ENCODE measurements at places on chromosomes 13 and 19. TPM values are rescaled to one million over a fixed set of nuclear protein-coding genes. Genes with fewer than 3 reads are reported as not detected.

DNA sequence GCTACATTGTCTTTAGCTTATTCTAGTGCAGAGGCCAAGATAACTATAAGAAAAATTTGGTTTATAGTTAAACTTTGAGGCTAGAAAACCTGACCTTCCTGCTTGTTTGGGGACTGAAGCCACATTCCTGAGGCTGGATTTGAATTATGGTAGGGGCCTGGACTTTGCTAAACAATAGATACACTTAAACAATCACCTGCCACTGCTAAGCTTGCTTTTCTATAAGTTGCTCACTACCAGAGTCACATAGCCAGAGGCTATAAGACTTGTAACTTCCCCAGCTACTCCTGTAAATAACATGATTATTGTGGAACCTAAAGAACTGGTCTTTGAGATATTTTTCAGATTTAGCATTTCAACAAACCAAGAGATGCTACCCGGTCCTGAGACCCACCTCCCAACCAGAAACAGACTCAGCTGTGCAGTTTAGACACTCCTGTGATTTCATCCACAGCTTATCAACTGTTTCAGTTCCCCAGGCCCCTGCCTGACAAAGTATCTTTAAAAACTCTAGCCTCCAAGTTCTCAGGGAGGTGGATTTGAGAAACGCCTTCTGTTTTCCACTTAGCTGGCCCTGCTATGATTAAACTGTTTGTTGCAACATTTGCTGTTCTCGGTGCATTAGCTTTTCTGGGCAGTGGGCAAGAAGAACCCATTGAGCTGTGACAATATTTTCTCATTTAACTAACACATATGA lies 77.7 kb downstream of the MIPEP start:
- DNase-seq: no peak

Gene TLE2
- 1.0 TPM for total RNA-seq

DNA sequence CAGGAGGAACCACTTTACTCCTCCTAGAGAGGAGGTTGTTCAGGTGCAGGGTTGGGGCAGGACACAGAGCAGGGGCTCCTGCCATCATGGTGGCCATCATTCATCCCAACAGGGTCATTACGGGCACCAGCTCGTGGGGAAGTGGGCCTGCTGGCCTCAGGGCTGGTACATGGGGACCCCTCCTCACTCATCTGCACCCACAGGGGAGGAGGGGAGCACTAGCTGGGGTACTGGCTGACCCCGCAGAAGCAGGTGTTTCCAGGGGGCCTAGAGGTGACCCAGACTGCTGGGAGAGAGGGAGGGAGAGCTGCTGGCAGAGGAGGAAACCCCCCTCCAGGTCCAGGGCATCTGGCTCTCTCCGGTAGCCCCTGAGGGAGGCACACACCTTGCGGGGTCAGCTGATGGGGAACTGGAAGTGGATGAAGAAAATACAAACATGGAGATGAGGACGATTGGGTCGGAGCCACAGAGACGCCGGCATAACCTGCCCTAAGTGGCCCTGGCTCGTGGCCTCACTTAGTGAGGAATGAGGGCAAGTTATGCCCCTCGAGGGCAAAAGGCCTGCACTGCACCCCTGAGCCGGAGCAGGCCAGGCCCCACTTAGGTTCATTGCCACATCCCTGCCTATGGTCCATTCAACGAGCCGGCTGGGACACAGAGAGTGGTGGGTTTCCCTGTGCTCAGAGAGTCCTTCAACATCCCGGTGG lies 76.2 kb downstream of the SOX1 start:
- no peak for DNase-seq

DNA sequence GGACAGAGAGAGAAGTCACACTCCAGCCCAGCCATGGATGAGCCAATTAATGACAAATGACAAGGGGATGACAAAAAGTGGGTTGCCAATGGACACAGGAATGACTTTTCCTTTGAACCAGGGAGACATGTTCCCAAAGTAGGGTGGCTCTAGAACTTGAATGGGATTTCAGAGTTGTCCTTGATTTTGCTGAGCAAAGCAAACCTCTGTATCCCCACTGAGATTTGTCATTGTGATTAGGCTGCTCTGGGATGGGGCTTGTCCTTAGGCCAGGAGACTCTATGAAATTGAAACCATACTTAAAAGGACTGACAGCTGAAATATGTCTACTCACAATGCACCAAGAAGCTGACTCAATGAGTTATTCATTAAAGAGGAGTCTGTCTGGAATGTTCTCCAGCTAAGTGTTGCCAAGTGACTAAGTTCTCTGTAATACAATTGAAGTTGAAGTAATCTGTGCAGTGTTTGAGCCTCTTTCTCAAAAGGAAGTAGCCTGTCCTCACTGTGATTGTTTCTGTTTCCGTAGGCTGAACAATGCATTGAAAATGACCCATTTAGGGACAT lies 69.0 kb upstream of the PCDH9 start:
- no peak for DNase-seq

Gene RASGRP4
- total RNA-seq: 1.6 TPM

Gene GPR183
- 19.5 TPM for total RNA-seq

Gene DCT
- total RNA-seq: not detected

DNA sequence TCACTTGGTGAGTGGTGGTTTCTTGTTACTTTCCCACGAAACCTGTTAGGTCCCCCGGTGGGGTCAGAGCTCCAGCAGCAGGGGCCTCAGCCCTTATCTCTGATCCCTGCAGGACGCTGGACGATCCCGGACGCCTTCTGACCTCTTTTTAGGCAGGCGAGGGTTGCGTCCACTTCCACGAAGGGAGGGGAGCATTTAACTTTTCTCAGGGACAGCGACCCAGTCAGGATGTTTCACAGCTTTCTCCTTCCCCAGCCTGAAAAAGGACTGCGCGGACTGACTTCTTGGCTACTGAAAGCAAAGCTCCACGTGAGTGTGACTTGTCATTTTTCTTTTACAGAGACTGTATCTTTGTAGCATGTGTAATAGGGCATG lies 692 bp downstream of the ZNF234 start:
- DNase-seq: no peak

DNA sequence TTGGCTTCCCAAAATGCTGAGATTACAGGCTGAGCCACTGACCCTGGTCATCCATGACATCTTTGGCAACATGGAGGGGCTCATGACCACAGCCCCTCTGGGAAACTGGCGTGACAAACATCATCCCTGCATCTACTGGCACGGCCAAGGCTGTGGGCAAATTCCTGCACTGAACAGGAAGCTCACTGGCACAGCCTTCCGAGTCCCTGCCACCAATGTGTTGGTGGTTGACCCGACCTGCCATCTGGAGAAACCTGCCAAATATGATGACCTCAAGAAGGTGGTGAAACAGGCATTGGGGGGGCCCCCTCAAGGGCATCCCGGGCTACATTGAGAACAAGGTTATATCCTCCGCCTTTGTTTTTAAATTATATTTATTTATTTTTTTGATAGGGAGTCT lies 8.9 kb upstream of the ACP5 start:
- no peak for DNase-seq

- no peak for DNase-seq
Measured at GRCh38 chr13:19845758-19846157, 17.7 kb downstream of the ZMYM5 start.

DNA sequence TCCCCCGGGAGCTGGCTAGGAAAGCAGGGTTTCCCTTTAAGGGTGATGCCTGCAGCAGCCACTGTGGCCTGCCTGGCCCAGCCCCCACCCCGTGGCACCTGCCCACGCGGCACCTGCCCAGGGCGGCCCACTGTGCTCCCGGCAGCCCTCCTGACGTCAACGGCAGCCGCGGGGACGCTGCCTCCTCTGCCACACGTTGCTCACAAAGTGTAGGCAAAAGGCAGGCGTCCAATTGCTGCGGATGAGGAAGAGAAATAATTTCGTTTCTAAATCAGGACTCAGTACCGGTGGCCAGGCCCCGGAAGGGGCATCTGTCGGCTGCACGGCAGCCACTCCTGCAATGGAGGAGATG lies 122.3 kb downstream of the URI1 start:
- no peak for DNase-seq

DNA sequence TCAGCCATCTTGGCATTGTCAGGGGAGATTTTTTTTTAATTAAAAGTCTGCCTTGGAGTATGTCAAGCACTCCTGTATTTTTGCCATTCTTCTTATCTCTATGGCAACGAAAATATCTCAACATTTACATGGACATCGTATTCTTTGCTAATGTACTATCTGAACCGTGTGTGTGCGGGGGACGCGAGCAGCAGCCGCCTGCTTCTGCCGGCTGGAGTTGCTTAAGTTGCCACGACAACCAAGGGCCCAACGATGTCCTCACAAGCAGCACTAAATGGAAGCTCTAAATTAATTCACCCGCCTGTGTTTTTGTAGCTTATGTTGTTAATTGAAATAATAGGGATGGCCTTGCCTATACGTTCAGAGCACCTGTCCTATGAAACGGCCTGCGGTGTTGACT lies 309.5 kb downstream of the TEX29 start:
- no peak for DNase-seq

Gene SLC15A1
- not detected for total RNA-seq

DNA sequence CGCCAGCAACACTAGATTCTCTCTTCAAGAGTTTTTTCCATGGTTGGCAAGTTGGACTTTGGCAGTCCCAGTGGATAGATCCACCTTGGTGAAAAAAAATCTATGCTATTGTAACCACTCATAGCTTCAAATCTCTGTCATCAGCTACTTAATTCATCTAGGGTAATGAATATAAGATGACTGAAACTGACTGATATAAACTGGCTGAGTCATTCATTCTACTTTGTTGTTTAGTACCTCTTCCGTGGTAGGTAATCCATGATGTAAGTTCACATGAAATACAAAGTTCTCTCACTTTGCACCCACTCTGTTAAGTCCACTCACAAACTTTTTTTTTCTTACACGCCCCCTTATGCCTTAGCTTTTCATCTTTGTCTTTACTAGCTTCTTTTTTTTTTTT lies 1381.5 kb downstream of the SLITRK5 start:
- DNase-seq: no peak

Gene RFX2
- total RNA-seq: 9.8 TPM

DNA sequence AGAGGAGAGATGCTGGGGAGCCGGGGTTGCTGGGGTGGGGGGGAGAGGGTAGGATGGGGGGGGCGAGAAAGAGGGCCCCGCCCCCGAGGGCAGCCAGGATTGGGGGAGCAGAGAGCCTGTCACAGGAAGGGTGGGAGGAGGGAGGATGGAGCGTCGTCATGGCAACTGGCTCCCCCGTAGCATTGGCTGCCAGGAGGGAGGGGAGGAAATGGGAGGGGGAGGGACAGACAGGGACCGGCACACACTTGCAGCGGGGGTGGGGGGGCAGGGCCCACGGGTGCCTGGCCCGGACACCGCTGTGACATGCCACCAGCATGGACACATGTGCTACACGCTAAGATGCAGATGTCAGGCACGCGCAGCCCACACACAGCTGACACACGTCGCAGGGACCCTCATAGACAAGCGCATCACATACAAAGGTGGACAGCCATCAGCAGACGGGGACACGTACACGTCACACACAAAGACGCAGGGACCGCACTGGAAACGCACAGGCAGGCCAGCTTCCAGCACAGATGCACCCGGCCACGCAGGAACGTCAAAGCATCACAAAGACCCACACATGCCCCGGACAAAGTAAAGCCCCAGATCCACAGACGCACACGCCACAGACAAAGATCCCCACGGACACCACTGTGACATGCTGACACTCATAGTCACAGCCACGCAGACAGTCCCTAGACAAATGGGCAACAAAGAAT lies at the start of gene LMTK3:
Gene LMTK3, minus strand, starts transcription at position 36 of the 704 bp plus-strand sequence. CDS start 259 bp downstream, outside the sequence.
- DNase-seq: peak; percentile 90

Gene ZNF69
- total RNA-seq: 1.2 TPM

Gene PRX
- total RNA-seq: 1.1 TPM

DNA sequence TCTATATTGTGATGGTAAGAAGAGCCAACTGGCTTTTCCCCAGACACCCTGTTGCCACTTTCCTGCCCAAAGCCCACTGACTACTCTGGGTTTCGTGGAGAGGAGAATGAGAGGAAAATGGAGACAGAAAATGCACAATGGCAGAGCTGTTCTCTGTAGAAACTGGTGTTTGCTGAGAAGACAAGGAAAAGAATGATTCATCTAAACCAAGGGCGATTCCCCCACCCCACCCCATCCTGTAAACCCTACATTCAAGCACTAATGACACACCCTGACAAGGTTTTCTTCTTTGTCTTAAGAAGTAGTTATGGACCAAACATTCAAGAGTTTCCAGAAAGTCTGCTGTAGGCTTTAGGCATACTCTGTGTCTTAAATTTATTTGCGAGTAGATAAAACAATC lies 68.8 kb downstream of the DOCK9 start:
- DNase-seq: peak; percentile 47

Gene NCR1
- total RNA-seq: 2.5 TPM

- no peak for DNase-seq
Measured at GRCh38 chr19:29561601-29562000, 35.8 kb downstream of the VSTM2B start.

Gene KCNJ14
- 0.85 TPM for total RNA-seq

Gene ZNF99
- total RNA-seq: not detected

DNA sequence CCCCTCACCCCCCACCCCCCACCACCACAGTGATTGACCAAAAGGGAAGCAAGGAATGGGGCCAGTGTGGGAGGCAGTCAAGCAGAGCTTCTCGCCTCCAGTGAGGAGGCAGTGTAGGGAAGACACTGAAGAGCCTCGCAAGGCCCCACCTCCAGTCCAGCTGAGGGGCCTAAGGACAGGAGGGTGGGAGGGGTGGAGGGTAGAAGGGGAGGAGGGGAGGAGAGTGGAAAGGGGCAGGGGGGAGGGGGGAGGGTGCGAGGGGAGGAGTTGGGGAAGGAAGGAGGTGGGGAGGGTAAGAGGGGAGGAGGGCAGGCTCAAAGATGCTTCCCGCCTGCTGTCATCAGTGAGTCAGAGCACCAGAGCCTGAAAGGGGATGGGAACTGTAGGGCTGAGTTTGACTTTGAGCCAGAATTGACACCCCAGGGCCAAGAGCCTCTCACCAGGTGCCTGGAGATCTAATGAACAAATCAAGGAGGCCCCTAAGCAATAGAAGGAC lies 786.2 kb downstream of the UQCRFS1 start:
- no peak for DNase-seq

GRCh38 chr19:28358633-28359032 lies 854.3 kb downstream of the UQCRFS1 start:
- no peak for DNase-seq

- peak; percentile 65 for DNase-seq
Measured at GRCh38 chr19:30682999-30683536, 310.9 kb downstream of the ZNF536 start.

DNA sequence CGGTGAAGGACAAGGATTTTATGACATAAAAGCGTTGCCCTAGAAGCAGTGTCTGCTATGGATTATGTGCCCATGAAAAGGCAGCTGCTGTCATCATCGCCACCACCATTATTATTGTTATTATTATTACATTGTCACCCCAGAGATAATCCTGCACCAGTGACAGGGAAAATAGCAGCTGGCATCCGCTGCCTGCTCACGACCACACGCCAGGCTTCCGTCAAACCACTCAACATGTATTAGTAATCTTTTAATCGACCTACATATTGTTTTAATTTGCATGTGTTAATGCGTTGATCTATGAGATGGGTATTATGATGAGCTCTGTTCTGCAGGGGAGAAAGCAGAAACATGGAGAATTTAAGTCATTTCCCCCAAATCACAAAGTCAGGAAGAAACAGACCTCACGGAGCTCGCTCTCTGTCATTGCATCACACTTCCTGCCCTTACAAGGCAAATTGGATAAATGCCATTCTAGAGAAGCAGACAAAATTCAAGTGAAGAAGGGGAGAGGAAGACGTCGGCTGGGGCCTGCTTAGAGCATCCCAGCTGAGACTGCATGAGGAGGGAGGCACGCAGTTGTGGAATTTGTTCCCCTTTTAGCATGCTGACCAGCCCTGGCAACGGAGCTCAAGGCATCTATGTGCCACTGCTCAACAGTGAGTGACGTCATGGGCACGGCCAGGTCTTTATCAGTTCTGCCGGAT lies at the start of gene FFAR3:
Gene FFAR3, plus strand, starts transcription at position 594 of the 707 bp plus-strand sequence. CDS start 431 bp downstream, outside the sequence.
- peak; percentile 22 for DNase-seq

GRCh38 chr19:1027650-1028061 lies 1.2 kb downstream of the CNN2 start:
- no peak for DNase-seq

Gene CBY2
- not detected for total RNA-seq
